ENCODE measurements at places on chromosomes 13 and 19.

DNA sequence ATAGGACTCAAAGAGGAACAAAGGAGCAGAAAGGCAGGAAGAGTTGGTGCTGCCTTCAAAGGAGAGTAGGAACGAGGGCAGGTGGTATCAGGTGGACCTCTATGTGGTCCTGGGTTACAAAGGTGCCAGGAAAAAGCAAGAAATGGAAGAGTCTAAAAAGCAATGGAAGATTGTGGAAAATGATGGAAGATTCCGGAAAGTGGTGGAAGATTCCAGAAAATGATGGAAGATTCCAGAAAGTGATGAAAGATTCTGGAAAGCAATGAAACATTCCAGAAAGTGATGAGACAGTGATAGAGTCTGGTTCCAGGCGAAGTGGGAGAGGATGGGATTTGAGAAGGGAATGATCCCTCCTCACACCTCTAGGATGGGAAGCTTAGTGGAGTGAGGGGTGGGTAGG, 55.3 kb downstream of the ZNF557 start:
- no peak for DNase-seq

DNA sequence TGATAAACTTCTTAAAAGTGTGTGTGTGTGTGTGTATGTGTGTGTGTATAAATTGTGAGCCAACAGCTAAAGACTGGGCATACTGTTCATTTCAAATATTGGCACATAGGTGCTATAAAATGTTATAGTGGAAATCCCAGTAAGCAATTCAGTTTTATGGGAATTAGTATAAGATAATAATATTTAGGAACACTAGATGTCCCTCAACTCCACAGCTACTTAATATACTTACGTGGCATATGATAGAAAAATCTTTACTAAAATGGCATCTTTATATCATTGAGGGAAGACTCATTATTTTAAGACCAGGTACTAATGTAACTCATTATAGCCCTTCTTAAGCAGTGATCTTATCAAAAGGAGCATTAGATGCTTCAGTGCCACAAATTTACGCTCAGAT, 266.2 kb downstream of the MAB21L1 start:
- peak; percentile 18 for DNase-seq

DNA sequence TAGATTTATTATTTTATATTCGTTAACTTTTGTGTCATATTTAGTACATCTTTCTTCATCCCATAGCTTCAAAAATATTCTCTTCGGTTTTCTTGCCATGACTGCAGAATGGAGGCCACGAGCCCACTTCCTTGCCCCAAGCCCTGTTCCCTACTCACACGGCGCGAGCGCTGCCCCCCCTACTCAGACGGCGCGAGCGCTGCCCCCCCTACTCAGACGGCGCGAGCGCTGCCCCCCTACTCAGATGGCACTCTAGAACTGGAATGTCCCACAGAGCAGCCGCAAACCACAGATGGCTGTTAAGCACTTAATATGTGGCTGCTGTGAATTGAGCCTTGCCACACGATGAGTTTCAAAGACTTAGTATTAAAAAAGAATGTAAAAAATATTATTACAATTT, 102.2 kb upstream of the PEG3 start:
- no peak for DNase-seq

DNA sequence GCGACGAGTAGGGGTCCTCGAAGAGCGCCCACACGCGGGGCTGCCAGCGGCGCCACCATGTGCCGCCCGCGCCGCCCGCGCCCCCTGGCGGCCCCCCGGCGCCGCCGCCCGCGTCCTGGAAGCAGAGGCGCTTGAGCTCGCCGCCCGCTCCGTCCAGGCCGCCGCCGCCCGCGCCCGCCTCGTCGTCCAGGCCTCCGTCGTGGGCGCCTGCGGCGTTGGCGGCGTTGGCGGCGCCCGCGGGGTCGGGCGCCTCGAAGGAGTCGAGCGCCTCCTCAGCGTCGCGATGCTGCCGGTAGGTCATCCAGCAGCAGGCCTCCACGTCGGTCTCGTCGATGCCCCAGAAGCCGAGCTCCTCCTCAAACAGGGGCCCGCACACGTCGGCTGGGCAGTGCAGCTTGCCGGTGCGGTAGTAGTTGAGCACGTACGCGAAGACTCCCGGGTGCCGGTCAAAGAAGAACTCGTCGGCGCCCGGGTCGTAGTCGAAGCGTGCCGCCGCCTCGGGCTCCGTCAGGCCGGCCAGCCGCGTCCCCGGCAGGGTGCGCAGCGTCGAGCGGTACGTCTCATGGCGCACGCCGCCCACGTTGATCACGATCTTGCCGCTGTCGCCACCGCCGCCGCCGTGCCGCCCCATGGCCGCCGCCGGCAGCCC, 829 bp downstream of the KCNC3 start:
- DNase-seq, result no peak

GRCh38 chr13:79767126-79767525, 286.2 kb downstream of the NDFIP2 start:
- no peak for DNase-seq

DNA sequence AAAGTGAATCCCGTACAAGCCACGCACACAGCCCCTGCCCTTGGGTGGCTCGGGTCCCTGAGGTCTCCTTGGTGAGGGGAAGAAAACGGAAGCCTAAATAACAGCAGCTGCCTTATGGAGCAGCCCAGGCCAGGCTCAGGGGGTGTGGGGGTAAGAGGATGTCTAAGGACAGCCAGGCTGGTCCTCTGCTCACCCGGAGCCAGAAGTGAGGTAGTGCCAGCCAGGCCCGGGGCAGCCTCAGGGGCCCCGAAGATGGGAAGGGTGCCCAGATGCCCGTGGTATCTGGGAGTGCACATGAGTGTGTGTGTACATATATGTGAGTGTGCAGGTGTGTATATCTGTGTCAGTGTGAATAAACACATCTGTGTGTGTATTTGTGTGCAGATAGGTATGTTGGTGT, 38.4 kb upstream of the PEPD start:
- no peak for DNase-seq

DNA sequence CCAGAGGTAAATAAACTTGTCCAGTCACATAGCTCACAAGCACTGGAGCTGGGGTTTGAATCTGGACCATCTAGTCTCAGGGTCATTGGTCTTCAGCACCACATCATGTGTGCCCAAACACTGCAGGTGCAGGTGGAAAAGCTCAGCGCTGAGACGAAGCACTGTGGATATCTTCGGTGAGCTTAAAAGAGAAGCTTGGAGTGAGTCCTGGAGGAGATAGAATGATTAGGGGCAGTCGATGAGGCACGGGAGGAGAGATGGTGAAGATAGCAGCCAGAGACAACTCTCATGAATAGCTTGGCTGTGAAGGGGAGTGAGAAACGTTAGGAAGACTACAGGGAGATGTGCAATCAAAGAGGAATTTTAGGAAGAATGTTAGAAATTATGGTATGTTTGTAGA, 389.3 kb downstream of the FGF9 start:
- no peak for DNase-seq

DNA sequence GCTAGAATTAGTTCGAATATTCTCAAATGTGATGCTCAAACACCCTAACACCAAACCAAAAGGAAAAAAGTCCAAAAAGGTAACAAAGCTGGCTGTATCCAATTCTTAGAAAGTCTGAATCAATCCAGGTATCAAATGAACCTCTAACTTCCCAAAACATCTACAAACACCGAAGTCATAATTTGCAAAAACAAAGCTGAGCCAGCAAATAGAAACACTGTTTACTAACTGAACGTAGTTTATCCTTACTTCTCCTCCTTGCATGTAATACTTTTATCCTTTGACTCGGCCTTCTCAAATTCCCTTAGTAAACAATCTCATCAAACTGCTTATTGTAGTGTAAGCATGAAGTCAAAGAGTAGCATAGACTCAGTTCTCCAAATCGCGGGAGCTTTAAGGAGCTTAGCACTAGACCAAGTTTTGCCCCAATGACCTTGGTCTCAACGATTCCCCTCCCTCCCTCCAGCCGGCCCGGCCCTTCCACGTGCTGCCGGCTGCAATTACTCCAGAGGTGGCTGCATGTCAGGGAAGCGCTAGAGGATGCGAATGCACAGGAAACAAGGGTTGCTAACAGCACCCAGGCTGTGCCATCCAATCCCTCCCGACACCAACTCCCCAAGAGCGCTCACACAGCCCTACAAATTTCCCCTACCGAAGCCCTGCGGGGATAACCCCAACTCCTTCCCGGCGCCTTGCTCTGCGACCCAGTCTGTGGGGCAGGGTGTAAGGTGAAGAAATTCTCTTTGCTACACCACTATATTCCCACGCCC, 693 bp downstream of the XPO4 start:
- peak; percentile 11 for DNase-seq

DNA sequence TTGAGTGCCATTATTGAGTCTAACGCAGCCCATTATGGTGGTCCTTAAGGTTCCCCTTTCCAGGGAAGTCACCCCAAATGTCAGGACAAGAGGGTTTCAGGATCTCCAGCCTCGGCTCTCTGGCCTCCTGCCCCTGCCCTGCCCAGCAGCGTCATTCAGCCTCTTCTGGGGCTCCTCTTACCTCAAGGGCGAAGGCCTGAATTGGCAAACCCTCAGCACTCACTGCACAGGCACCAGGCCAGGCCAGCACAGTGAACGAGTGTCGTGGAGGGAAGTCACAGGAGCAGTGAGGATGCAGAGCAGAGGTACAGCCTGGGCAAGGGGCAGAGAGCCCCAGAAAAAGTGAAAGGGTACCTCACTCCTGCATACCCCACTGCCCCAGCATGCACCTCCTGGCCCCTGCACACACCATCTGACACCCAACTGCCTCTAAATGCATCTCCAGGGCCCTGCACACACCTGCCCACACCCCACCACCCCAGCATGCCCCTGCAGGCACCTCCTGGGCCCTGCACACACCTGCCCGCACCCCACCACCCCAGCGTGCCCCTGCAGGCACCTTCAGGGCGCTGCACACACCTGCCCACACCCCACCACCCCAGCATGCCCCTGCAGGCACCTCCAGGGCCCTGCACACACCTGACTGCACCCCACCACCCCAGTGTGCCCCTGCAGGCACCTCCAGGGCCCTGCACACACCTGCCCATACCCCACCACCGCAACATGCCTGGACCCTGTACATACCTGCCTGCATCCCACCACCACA, 19.8 kb downstream of the SLC25A42 start:
- no peak for DNase-seq

DNA sequence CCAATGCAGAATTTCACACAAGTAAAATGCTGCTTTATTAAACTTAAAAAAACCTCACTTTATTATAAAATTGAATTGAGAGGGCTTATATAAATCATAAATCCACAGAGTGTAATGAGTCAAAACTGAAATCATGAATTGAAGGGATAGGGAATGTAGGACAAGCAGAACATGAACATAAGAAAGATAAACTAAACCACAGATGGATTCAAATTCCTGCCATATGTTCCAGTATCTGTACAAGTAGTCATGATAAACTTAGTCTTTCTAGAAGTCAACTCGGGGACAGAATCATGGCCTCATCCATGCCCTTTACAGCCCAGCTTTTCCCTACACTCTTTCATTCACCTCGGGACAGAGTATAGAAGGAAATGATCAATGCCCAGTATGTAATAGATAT, 16.6 kb downstream of the LMO7 start:
- DNase-seq, result peak; percentile 35

GRCh38 chr13:63954683-63955082, 2539.0 kb upstream of the PCDH20 start:
- no peak for DNase-seq

DNA sequence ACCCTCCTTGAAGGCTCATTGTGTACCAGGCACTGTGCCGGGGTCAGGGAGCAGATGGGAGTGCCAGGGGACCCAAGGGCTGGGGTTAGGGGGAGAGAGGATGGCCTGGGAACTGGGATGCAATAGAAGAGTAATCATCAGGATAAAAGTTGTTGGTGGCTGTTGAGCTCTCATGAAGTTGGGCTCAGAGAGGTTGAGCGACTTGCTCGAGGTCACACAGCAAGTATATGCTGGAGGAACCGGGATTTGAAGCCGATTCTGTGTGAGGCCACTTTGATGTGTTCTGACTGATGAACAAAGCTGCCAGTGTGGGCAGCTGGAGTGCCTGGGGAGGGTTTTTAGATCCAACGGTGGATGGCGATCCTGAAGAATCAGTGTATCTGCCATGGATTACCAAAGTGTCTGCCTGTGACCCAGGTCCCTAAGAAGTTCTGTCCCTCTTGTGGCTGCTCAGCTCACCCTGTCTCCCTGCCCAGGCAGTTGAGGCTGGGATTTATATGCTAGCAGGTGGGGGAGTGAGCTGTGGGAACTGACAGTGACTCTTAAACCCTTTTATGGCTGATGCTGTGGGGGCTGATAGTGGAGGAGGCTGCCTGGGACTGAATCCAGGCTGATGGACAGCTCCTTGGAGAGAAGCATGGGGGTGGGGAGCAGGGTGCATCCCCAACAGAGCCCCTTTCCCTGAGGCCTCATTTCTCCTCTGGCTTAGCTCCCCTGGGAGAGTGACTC, 8.3 kb downstream of the ARHGEF18 start:
- DNase-seq, result no peak

GRCh38 chr13:73173279-73173811, 114.5 kb downstream of the KLF5 start:
- DNase-seq, result no peak

DNA sequence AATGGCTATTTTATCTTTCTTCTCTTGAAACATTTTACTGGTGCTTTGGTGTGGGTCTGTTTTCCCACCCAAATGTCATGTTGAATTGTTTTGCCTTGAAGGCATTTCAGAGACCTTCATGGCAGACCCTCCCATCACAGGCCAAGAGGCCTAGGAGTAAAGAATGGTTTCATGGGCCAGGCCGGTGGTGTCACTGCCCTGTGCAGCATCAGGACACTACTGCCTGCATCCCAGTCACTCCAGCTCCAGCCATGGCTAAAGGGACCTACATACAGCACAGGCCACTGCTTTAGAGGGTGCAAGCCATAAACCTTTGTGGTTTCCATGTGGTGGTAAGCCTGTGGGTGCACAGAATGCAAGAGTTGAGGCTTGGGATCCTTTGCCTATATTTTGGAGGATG, 326.9 kb downstream of the SLITRK5 start:
- no peak for DNase-seq

- DNase-seq, result peak; percentile 97
These were observed 1.6 kb downstream of the IGFLR1 start for GRCh38 chr19:35740423-35741202.

DNA sequence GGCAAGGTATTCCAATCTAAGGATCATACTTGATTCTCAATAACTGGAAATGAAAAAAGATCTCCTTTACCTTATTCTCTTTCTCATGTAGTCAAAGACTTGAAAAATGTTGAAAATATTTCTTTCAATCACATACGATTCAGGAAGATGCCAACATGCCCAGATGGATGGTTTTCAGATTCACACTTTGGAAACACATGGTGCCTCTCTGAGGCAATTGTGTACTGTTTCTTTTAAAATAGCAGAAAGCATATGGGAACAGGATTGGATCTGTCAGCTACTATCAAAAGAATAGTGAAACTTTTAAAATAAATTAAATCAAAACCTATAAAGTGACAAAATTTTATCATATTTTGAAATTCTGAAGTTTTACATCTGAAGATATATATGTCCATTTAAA, 222.4 kb downstream of the SPRY2 start:
- DNase-seq, result no peak

Measured in fibroblast of upper back skin (primary cell).